Stimulated activated CD4-positive, alpha-beta T cell treated with anti-CD3 and anti-CD28 coated beads, Interleukin-4, amount 100 ng/mL, for 1 hour (primary cell): ENCODE measurements at places on chromosomes 6 and 20.
A peak's percentile ranks its signal among the peaks of the same experiment; 100 is the strongest.

DNA sequence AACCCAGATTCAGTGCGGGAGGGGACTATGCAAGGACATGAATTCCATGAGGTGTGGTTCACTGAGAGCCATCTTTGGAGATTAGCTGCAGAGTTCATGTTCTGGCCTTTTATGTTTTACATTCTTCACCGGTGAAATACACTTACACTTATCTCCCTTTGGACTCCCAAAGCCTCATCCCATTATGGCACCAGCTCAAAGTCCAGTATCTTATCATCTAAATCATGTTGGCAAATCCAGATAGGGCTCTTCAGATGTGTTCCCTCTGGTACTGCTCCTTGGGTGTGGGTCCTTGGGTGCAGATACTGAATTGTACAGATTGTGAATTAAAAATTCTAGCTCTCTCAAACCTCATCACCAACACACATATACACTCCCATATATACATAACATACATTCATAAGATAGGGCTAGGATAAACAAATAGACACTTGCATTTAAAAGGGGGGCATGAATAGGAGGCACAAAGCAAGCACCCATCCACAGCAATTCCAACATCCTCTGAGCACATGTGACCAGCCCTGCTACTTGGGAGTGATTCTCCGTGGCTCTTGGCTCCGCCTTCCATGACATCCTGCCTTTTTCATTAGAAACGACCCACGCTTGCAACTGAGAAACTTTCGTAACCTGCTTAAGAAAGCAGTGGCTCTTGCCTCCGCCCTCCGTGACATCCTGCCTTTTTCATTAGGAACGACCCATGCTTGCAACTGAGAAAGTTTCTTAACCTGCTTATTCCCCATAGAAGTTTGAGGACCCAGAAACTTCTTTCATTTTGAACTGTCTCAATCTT is 53.6 kb upstream of the LRRC1 start:
- DNase-seq: peak; percentile 30

GRCh38 chr20:10947726-10948125 is 273.9 kb upstream of the JAG1 start:
- no peak for DNase-seq

GRCh38 chr6:75279418-75279817 is 5.2 kb downstream of the TMEM30A start:
- no peak for DNase-seq

DNA sequence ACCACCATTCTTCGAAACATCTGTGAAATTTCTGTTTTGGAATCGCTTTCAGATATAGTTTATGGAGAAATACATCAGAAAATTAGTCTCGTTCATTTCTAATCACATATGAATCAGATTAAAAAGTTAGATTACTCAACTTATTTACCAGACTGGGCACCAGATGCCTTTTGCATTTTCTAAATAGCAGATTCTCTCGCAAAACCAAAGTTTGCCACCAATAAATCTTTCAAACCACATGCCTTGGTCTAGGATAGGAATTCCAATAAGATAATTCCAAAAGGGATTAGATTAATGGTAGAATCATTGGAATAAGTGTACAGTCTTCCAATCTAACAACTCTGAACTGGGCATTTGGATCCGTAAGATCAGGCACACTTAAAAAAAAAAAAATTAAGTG is 160.4 kb upstream of the TAB2 start:
- DNase-seq: no peak

DNA sequence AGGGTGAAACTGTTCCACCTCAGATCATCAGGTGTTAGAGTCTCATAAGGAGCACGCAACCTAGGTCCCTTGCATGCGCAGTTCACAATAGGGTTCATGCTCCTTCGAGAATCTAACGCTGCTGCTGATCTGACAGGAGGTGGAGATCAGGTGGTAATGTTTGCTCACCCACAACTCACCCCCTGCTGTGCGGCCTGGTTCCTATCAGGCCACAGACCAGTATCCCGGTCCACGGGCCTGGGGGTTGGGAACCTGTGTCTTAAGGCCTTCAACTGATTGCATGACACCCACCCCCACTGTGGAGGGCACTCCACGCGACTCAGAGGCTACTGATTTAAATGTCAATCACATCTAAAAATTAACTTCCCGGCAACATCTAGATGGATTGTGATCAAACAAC is 411.2 kb upstream of the SULF2 start:
- no peak for DNase-seq

GRCh38 chr20:13661070-13661685 is 22.4 kb upstream of the TASP1 start:
- DNase-seq: no peak

- DNase-seq: no peak
These were observed 65.2 kb upstream of the GPR6 start for GRCh38 chr6:109912952-109913351.

GRCh38 chr20:42938441-42939205 is 251.1 kb downstream of the PTPRT start:
- DNase-seq: no peak

DNA sequence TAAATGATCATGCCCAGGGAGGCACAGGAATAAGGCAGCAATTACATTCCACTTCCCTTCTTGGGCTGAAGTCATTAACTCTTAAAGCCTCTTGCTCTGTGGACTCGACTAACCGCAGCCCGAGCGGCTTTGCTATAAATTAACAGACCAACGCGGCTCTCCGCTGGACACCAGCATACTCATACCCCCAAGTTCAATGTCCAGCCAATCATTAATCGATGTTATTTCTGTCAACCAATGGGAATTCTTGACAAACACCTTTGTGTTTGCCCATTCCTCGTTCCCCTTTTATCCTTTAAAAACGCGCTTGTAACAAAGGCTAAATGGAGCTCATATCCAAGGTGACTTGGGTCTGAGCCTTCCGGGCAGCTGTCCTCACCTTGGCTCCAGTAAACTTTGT is 183.1 kb upstream of the RALGAPA2 start:
- DNase-seq: no peak

GRCh38 chr6:17556014-17556413 is 44.1 kb upstream of the FAM8A1 start:
- no peak for DNase-seq

- DNase-seq: no peak
These were observed 97.4 kb upstream of the HSF2 start for GRCh38 chr6:122302067-122302466.

DNA sequence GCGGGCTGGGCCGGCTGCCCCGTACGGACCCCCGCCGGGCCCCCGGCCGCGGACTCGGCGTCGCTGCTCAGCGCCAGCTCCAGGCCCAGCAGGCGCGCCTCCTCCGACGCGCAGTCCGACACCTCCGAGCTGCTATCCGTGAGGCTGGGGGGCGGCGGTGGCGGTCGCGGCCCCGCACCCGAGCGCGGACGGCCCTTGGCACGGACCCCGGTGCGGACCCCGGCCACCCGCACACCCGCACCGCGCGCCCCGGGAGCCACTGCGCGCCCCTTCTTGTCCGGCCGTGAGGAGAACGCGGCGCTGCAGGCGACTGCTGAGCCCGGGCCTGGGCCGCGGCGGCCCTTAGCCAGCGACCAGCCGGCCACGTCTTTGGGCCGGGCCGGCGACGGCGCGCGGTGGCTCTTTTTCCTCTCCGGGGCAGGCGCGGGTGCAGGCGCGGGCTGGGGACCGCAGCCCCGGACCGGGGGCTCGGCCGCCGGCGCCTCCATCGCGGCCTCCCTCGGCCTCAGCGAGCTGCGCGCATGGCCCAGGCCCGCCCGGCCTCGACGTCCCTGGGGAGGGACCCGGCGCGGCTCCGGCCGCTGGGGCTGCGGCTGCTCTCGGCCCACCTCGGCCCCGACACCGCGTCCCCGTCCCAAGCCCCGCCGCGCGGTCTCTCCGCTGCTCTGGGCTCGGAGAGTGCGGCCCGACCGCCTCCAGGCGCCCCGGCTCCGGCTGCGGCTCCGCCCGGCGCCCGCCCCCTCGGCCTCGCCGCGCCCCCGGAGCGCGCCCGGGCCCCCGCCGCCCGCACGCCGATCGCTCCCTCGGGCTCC is 12.9 kb upstream of the TLDC2 start:
- DNase-seq: no peak

- DNase-seq: no peak
These were observed 70.9 kb downstream of the PACRG start for GRCh38 chr6:162798546-162799266.

DNA sequence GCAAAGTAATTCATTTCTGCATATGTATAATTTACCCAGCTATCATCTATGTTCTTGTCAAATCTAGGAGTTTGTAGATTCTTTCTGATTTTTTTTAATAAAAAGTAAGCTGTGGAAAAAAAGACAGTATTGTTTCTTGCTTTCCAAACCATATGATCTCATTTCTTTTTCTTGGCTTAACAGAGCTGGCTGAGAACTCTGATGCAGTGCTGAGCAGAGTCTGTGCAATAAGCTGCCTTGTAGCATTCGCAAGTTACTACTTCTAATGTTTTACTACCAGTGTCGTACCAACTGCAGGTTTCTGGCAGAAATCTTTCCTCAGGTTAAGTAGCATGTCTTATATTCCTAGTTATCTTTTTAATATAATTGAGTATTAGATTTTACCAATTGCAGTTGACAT is 15.6 kb downstream of the RRBP1 start:
- DNase-seq: no peak

DNA sequence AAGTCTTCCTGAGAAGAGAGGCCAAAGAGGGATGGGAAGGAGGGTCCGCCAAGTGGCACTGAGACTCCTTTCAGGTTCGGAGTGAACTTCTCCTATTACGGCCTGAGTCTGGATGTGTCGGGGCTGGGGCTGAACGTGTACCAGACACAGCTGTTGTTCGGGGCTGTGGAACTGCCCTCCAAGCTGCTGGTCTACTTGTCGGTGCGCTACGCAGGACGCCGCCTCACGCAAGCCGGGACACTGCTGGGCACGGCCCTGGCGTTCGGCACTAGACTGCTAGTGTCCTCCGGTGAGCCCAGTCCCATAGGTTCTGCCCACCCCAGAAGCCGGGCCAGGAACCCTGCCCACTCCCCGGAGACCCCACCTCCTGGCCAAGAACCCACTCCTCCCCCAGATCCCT is 4.1 kb downstream of the SLC22A7 start:
- no peak for DNase-seq

GRCh38 chr6:126145351-126145750 is 159.0 kb downstream of the TRMT11 start:
- DNase-seq: no peak

DNA sequence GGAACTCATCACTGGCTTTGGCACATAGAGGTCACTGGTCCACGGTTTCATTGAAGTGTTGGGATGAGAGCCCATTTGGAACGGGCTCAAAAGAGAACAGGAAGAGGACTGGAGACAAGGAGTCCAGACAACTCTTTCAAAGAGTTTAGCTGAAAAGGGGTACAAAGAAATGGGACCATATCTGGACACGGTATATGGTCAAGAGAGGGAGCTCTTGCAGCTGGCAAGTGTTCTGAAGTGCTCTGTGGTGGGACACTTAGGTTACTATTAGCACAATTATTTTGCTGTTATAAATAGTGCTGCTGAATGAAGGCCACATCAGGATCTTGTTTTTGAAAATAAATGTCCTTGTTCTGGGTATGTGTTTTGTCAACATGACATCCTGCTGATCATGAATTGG is 4.6 kb downstream of the SGK2 start:
- DNase-seq: no peak

GRCh38 chr6:161618831-161619454 is 345.1 kb upstream of the AGPAT4 start:
- no peak for DNase-seq

- DNase-seq: no peak
These were observed 1029.1 kb upstream of the MANEA start for GRCh38 chr6:94548201-94548600.

DNA sequence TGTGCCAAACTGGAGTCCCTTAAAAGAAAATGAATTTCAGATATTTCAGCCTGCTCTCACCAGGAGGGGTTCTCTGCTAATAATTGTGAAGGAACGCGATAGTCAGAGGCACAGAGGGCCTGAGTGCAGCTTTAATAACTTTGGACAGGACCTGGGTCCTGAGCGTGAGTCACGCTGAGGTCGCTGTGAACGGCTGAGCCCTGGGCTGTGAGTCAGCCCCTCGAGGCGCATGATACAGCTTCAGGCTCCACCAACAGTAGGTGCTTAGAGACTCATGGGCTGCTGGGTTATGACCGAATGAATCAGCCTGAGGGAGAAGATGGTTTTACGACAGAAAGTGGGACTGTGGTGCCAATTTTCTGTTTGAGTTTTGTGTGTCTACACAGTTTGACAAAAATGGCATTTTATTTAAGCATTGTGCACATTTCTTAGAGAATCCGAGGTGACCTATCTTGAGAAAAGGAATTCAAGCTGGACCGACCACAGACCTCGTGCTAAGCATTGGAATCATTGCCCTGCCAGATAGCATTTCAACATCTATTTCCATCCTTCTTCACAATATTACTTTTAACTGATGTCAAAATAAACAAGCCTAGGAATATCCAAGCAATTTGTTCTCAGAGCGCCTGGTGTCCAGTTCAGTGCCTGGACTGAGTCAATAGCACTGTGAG is 183.0 kb downstream of the THBS2 start:
- DNase-seq: no peak

GRCh38 chr6:72219536-72219935 is 333.2 kb downstream of the RIMS1 start:
- DNase-seq: no peak

DNA sequence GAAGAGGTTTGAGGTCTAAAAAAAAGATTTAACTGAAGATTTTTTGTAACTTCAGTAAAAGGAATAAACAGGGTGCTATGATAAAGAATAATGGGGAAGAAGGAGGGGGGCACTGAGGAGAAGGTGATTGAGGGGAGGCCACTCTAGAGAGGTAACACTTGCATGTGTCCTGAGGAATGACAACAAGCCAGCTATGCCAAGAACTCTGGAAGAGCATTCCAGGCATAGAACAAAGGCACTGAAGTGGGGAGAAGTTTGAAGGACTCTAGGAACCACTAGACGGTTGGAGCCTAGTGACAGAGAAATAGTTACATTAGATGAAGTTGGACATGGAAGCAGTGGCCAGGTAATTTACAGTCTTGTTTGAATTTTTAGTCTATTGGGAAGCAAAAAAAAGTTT is 10.8 kb upstream of the SF3B5 start:
- no peak for DNase-seq

GRCh38 chr6:25165800-25166199 is 113.4 kb upstream of the CARMIL1 start:
- no peak for DNase-seq

GRCh38 chr20:60584221-60584620 is 626.0 kb downstream of the CDH26 start:
- DNase-seq: no peak

DNA sequence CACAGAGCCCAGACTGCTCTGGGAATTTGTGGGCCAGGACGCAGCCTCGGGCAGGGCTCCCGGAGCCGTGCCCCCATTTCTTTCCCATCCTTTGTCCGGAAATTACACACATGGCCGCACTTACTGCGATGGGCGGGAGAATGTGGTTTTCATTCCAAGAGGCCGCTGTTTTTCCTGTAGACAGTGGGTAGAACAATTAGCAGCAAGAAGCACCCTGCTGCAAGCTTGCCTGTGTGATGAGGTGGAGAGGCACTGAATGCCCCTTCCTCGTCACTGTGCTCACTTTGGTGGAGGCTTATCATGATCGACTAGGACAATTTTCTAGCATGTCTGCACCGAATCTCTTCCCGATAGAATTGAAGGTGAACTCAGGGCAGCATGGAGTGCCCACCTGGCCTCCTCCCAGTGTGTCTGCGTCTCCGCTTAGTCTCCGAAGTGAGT is 102.8 kb downstream of the DACT2 start:
- no peak for DNase-seq
